ENCODE measurements at places on chromosomes 2 and 18. TPM values are rescaled to one million over a fixed set of nuclear protein-coding genes. Genes with fewer than 3 reads are reported as not detected.

The DOK6 gene
- 1.1 TPM for total RNA-seq

The ANKRD23 gene
- 2.0 TPM for total RNA-seq

The DCDC2C gene
- not detected for total RNA-seq

The NLRC4 gene
- not detected for total RNA-seq

The COL4A3 gene
- not detected for total RNA-seq

Data from dermis lymphatic vessel endothelial cell (primary cell).